ENCODE measurements at places on chromosomes 3 and 15.

GRCh38 chr3:178437236-178437635, 99.0 kb upstream of the KCNMB2 start:
- no peak for DNase-seq

GRCh38 chr15:26260517-26261133, 397.5 kb upstream of the ATP10A start:
- no peak for DNase-seq

GRCh38 chr15:42155546-42156242, 742 bp downstream of the PLA2G4F start:
- no peak for DNase-seq

DNA sequence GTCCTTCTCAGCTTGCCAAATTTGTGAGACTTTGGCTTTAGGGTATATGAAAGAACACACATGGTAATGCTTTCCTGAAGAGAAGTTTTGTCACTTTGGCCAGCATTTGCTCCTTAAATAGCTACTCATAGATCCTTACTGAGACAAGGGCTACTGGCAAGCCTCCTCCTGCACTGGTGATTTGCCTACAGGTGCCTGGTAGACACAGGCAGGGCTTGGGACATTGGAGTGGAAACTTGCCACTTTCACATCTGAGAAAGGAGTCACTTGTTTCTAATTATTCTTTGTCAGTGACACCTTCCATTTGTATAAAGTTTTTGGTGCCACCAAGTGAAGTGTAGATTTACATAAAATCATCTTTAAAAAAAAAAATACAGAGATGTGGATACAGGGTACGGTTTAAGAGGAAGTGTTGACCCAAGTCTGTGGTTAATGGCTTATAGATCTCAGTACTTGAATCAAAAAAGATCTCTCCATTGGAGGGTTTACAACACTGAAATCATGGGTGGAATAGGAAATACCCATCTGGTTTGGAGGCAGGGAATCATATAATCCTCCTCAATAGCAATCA, 132.8 kb upstream of the GADL1 start:
- no peak for DNase-seq

DNA sequence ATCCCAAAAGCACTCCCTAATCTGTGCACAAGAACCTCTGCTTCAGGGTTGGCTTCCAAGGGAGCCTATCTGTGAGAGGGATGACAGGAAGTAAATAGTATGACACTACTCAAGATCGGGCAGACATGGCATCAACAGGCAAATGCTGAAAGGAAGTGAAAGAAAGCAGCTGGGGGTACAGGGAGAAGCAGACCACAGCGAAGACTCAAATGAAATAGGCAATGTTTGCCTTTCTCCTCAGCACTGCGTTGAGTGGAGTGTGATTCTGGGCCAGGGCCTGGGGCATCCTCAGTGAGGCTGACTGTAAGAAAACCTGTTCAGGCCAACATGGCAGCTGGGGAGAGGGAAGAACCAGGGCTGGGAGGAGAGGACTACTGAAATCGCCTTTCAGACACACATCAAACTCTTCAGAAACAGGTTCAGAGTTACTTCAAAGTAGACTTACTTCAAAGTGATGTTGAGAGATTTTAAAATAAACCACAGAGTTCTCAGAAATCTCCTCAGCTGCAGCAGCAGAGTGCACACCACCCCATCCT, 96.6 kb downstream of the SLC9A9 start:
- no peak for DNase-seq

- peak; percentile 71 for DNase-seq
These were observed 427 bp downstream of the MBD4 start for GRCh38 chr3:129439226-129439816.

DNA sequence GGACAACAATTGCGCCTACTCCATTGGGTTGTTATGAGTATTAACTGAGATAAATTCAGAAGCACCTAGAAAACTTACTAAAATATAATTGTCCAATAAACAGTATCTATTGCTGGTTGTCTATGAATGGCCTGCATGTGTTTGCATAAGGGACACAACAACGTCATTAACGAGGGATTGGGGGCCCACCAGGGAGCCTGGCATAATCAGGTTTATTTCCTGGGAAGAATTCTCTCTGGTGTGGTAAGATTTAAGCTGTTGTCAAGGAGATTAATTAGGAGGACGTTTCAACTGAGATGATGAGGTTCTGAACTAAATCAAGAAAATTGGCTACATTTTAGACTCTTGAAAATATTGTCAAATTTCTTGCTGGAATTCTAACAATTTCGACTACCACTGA, 176.1 kb upstream of the CDIN1 start:
- no peak for DNase-seq

GRCh38 chr3:58198804-58199203, 12.0 kb downstream of the DNASE1L3 start:
- no peak for DNase-seq

DNA sequence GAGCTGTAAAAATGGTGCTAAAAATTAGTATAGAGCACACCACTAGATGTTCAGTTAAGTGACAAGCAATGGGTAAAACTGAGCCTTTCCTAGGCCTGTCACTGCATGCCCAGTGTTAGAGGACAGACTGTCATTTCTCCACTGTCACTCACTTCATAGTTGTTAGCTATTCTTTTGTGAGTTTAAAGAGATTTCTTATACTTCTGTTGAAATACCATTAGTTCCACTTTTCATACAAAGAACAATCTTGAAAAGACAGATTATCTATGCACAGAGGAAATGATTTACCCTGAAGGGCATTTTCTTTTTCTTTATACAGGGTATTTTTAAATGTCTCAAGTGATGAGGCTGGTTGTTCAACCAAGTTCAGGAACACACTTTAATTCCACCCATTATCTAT, 28.3 kb upstream of the CHMP2B start:
- no peak for DNase-seq

GRCh38 chr3:179148616-179149405, 654 bp downstream of the PIK3CA start:
- peak; percentile 86 for DNase-seq

DNA sequence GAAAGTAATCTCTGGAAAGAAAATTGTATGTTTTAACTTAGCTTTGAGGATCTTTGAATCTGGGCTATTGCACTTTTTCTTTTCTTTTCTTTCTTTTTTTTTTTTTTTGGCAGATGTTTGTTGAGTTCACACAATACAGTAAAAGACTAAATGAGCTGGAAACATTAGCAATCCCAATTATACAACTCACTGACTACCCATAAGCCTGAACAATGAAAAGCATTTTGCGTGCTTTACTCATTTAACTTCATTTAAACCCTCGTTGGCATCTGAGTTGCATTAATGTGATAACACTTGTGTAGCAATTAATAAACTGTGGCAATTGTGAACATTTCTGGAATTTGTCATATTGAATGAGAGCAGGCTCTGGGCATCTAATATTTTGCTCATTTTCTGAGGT, 269.4 kb upstream of the RBMS3 start:
- no peak for DNase-seq

DNA sequence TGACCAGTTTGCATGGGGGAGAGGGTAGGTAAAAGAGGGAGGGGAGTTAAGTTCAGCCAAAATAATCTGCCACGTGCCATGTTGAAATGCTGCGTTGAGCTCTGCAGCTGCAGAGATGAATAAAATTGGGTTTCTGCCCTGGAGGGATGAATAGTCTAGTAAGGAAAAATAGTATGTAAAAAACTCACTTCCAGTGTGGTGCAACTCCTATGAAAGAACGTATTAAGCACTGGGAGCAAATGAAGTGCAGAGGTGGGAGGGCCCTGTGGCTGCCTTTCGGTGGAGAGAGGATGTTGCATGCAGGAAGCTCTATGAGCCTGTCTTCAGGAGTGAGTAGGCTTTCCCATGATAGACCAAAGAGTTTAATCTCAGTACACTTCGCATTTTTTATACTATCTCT, 8.6 kb downstream of the CEP63 start:
- DNase-seq: no peak

GRCh38 chr15:71792521-71792920, 17.8 kb upstream of the NR2E3 start:
- DNase-seq: no peak

DNA sequence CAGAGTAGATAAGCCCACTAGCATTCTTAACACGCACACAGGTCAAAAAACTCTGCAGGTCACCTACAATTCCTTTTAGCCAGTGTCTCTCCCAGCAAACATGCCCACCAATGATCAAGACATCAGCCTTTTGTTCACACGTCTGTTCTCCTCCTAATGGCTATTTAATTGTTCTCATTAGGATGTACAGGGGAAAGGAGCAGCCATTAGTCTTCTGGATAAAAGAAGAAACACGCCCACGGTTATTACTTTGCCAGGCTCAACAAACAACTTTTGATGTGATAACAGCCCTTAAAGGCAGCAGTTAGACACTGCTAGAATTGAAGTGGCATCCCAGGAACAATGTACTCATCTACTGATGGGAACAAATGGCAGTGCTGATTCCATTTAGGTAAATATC, 108.8 kb downstream of the NTRK3 start:
- DNase-seq: no peak

- DNase-seq: no peak
These were observed 82.2 kb downstream of the C3orf70 start for GRCh38 chr3:185070491-185071286.

GRCh38 chr3:43326891-43327581, 40.7 kb downstream of the SNRK start:
- DNase-seq: no peak

GRCh38 chr15:90232941-90233386, 777 bp downstream of the CIB1 start:
- DNase-seq: no peak

DNA sequence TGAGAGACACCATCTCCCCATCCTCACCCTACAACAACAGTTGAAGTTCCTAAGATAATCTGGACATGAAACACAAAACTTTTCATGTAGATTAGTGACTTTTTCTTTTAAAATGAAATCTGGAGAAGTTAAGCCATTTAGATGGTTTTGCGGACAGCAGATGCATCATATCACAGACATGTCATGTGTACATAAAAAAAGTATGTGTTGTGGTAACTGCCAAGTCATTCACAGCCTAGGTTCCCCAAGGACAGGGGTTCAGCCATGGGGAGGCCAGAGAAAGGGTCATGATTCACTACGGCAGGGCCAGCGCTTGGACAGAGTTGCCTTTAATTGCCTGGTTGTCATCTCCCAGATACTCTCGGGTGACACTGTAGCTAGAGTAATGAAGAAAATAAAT, 163.2 kb downstream of the PDZRN3 start:
- DNase-seq: no peak

- DNase-seq: no peak
These were observed 113.1 kb upstream of the ABHD17C start for GRCh38 chr15:80581976-80582375.

DNA sequence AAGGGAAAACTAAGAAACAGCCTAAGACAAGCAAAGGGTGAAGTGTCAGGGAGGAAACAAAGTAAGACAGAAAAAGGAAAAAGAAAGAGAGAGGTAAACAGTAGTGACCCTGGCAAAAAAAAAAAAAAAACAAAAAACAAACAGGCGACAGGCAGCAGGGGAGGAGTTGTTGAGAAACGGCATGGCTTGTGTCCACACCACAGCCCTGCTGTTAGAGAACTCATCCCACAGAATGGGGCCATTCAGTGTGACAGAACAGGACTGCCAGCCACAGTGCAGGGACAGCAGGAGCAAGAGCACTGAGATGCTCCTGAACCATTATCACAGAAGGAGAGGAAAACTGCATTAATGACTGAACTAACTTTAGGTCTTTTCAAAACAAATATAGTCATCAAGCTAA, 29.7 kb downstream of the MECOM start:
- no peak for DNase-seq

DNA sequence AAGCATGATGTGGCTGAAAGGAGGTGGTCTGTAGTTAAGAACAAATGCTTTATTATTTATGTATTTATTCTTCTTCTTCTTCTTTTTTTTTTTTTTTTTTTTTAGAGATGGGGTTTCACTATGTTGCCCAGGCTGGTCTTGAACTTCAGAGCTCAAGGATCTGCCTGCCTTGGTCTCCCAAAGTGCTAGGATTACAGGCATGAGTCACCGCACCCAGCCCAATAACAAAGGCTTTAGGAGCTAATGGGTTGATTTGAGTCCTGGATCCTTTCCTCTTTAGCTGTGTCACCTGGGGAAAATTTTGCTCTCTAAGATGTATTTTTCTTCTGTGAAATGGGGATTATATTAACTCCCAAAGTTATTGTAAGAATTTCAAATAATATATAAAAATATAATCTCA, 168.8 kb downstream of the PEX5L start:
- no peak for DNase-seq

- DNase-seq: no peak
These were observed 172.6 kb upstream of the FAM3D start for GRCh38 chr3:58839187-58839586.

GRCh38 chr15:92970656-92971055, 70.5 kb downstream of the CHD2 start:
- no peak for DNase-seq

All from CD4-positive, CD25-positive, alpha-beta regulatory T cell (primary cell).